ENCODE measurements at places on chromosomes 16 and 17. TPM values are rescaled to one million over a fixed set of nuclear protein-coding genes. Genes with fewer than 3 reads are reported as not detected.

- no peak for DNase-seq
These were observed 8.8 kb downstream of the QPRT start for GRCh38 chr16:29687755-29688154.

Gene SNX20
- total RNA-seq: 0.23 TPM

Gene CSH2
- total RNA-seq: not detected

Gene TBC1D3
- total RNA-seq: not detected

DNA sequence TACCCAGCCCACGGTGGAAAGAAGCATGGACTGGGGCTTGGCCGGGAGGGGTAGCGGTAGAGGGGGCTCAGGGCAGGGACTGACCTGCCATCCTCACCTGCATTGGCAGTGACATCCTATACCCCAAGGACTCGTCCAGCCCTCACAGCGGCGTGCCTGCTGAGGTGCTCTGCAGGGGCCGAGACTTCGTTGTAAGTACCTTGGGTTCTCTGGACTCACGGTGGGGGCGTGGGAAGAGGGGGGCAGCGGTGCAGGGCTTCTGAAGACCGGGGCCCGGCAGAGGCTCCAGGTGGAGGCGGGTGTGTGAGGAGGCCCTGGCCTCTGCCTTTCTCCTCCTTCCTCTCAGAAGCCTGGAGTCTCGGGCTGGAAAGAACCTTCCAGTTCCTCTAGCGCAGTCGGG, 25.5 kb downstream of the POLR3E start:
- no peak for DNase-seq

- no peak for DNase-seq
These were observed 23.1 kb downstream of the ATP2C2 start for GRCh38 chr16:84391151-84392030.

GRCh38 chr16:31819948-31820347, 53.7 kb upstream of the ZNF267 start:
- DNase-seq: no peak

DNA sequence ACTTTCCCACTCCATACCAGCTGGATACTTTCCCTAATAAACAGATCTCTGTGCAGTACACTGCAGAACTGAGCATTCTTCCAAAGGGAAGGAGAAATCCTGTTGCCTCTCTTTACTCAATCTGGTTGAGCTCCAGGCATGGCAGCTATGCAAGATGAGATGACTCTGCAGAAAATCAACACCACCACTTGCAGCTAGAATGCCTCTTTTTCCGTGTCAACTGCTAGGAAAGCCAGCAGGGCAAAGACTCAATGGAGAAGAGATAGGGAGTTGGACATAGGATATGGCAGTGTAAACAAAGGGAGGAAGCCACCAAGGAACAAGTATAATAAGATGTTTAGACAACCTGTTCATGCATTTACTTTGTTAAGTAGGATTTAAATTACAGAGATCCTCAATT, 40.4 kb upstream of the CORO6 start:
- no peak for DNase-seq

GRCh38 chr17:38705523-38705802, 390 bp downstream of the MLLT6 start:
- DNase-seq: no peak

Gene THRA
- total RNA-seq: 31.1 TPM

Gene EFCAB13
- total RNA-seq: 0.10 TPM

DNA sequence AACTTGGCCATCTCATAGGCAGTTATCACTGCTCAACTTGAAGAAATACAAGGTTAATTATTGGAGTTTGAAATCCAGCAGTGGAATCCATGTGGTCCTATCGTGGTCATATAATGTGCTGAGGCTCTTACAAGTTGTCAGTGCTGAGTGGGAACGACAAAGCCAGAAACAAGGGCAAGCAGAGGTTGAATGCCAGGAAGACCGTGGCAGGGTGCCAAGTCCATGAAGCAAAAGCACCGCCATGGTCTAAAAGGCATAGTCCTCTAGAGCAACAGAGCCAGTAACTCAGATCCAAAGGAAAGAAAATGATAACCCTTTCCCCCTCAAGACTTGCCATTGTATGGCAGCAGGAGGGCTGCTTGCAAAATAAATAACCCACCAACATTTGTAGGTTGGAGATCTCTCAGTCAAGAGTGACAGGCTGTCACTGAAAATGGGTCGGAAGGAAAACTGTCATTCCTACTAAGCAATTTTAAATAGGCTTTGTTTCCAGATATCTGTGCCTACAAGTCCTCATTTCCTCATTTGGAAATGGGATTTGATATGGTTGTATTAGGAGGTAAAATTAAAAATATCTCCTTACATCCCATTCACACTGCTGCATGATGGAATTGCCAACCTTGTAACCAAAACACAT, 36.4 kb upstream of the HSBP1 start:
- no peak for DNase-seq

DNA sequence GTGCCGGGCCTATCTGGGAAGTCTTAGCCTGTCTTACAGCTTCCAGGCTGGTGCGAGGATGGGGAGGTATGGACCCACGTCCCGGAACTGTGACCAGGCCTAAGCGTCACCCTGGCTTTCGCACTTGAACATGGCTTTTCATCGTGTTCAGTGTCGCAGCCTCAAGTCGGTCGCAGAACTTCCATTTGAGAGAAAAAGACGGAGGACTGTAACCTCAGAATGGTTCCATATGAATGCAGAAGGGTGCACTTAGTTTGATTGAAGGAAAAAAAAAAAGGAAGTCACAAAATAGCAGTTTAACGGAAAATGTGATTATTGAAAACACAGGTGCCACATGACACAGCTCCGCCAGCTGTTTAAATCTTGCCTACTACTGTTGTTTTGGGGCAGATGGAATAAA, 30.2 kb upstream of the JPT2 start:
- DNase-seq: no peak

- DNase-seq: no peak
These were observed 1.2 kb upstream of the HBA1 start for GRCh38 chr16:175011-175949.

All from HT-29 (cell line).